ENCODE measurements at places on chromosomes 7 and 10.

DNA sequence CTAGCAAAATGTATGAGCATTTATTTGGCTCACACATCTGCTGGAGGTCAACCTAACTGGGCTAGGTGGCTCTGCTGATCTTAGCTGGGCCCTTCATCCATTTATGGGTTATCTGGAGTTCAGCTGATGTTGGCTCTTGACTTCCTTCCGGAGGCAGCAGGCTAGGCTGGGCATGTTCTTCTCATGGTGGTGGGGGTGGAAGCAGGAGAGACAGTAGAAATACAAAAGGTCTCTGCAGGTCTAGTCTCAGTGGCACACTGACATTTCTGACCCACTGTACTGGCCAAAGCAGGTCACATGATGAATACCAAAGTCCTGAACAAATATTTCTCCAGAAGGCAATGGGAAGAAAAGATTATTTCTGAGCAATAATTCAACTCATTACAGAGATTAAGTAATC lies 334.6 kb downstream of the CRPPA start:
- DNase-seq: no peak

DNA sequence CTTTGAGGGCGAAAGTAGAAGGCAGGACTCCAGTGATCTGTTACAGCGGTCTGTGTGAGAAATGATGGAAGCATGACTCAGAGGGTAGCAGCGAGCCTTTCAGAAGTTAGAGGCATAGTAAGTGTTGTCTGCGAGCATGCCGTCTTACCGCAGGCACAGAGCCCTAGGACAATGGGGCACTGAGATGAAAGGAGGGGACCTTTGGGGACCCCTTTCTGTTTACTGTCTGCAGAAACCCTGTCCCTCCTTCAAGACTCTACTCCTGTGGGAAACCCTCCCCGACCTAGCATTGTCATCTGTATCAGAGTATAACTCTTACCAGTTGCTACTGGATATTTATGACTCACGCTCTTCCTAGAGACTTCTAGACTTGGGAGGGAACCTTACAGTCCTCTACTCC lies 87.2 kb upstream of the AGK start:
- DNase-seq: no peak

DNA sequence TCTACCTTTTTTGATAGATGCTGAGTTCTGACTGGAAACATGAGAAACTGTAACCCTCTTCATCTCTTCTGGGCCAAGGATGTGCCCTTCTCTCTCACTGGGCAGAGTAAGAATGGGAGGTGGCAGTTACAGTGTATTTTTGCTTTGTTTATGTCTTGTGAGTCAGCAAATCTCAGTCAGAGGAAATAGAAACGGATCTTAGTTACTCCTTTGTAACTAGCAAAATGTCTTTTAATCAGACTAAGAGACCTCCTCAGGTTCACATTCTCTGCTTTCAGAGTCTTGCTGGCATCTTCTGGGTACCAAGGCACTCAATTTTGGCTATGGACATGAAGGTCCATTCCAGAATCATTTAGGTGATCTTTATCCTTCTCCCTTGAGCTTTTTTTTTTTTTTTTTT lies 70.9 kb downstream of the HHEX start:
- DNase-seq: no peak

DNA sequence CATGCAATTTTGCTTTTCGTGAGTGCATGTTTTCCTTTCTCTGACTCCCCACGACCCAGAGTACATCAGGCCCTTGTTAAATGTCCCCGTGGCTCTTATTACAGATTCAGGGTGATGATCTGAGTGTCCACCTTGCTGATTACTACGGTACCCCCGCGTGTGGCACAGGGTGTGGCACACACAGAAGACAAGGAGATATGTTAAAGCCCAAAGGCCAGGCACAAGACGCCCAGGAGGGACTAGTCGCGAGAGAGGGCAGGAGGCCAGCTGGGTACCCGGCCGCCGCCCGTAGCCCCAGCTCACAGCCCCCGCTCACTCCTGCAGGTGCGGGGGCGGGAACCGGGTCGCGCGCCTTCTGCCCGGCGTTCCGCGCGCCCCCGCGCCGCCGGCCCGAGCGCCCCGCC lies 281 bp upstream of the EXOC6 start:
- DNase-seq: no peak

DNA sequence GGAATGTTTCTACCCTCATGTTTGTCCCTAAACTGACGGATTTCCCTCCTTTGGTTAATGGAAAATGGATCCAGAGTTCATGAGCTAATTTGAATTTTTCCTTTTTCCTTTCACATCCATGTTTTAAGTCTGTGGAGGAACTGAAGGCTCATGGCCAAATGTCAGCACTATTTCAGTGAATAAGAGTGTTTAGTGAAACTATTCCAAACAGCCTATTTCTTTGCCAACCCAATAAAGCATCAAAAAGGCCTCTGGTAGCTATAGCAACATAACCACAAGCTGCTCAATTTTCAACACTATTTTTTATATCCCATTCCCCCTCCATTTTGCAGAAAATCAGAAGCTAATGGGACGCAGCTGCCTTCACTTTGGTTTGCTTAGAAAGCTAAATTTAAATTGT lies 1454.1 kb downstream of the GATA3 start:
- DNase-seq: no peak

- DNase-seq: no peak
These were observed 23.3 kb upstream of the RHOBTB1 start for GRCh38 chr10:60967260-60967659.

GRCh38 chr7:27412164-27412563 lies 169.6 kb downstream of the EVX1 start:
- no peak for DNase-seq

DNA sequence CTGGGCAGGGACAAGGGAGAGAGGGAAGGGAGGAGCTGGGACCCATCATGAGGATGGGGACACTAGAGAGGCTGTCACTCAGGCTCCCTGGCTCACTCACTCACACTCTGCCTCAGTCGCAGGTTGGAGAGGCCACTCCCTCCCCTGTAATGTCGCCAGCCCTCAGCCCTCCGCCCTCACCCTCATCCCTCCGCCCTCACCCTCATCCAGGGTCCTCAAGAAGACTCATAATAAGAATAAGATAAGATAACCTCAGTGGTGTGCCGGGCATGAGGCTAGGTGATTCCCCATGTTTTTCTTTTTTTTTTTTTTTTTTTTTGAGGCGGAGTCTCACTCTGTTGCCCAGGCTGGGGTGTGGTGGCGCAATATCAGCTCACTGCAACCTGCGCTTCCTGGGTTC lies 92.2 kb downstream of the GTF2IRD1 start:
- DNase-seq: no peak

DNA sequence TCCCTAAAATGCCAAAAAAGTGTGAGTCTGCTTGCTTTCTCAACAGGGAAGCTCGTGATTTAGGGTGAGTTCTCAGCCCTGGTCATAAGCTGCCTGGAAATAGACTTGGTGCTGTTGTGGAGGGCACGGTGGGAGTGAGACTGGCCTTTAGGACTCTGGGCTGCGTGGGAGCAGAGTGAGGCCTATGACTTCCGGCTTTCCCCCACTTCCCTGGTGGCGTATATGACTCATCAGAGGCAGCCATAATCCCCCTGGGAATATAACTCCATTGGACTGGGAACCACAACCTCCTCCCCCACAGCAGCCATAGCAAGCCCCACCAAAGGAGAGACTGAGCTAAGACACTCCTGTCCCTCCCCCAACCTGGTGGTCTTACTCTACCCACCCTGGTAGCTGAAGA lies 95.0 kb downstream of the PON1 start:
- no peak for DNase-seq

- no peak for DNase-seq
These were observed 188.6 kb upstream of the IMMP2L start for GRCh38 chr7:111750878-111751277.

DNA sequence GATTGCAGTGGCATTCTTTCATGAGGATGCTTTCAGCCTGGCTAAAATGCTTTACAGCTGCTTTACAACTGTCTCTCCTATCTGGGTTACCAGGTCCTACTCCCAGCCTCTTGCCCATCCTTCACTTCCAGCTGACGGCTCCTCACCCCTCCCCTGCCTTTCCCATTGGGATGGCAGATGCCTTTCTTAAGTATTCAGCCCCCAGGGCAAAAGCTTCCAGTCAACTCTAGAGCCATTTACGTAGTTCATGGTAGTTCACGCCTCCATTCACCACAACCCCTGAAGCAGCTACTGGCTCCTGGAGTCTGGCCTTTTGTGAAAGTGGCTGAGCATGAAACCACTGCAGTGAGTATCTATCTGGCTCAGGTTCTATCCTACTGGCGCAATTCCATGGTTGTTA lies 17.2 kb upstream of the BMPER start:
- no peak for DNase-seq

- DNase-seq: no peak
These were observed 1.5 kb upstream of the HOXA9 start for GRCh38 chr7:27166531-27167505.

GRCh38 chr10:3532644-3533043 lies 252.4 kb downstream of the KLF6 start:
- DNase-seq: no peak

DNA sequence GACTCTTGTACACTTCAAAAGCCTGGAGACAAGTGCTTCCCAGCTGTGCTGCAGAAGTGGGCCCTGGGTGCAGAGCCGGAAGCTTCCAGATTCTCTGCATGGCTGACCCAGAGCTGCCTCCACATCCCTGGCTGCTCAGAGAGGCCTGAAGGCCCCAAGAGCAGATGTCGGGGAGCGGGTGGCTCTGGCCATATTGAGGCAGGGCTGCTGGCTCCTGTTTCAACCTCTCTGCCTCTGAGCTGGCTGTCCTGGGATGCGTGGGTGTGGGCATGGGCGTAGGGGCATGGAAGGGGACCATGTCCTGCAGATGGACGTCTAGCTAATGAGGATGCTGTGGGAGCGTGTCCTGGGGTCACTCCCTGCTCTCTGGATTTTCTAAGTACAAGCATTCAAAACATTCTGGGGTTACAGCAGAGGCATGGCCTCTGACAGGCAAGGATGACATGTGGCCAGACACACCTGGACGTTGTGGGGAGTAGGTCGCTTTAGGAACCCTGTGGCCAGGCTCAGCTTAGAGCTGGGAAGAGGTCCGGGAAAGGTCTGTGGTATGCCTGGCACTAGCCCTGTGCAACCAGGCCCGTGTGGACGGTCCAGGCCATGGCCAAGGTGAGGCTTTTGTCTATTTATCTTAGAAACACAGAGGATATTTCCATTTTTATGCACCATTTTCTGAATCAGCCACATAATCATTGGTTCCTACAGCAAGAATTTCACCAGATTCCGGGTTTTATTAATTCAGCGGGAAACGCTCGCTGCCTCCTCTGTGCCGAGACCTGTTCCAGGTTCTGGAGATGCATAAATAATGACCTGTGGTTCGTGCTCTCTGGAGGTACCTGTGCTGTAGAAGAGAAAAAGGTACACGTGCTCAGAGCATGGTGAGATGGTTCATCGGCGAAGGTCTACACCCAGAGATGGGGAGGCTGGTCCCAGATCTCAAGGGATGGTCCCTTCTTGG lies 361.1 kb downstream of the GLRX3 start:
- DNase-seq: no peak

DNA sequence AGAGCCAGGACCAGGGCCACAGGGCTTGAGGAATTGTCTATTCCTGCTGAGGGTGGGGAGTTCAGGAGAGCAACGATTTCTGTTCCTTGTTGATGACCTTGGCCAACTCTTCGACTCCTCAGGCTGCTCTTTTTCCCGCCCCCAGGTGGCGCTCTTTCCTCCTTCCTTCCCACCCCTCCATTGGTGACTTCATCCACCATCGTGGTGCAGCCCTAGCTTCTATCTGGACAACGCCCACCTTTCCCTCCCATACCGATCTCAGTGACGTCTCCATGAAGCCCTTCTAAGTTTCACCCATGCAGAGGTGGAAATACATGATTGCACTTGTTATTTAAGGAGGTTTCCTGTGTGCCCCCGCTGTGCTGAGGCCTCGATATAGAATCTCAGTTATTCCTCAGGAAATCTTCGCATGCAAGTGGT lies 22.1 kb upstream of the CARD11 start:
- DNase-seq: no peak

DNA sequence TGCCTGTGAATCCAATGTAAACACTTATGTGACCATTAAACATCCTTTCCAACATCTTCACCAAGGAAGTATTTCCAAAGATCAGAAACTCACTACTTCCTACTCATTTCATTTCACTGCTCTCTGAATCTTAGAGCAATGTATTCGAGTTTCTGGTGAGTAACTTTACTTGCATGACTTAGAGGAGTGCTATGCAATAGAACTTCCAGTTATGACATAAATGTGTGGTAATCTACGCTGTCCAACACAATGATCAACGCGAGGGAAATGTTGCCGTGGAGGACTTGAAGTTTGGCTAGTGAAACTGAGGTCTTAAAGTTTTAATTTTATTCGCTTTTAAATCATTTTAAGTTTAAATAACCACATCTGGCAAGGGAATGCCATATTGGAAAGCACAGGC lies 1326.3 kb downstream of the XPNPEP1 start:
- DNase-seq: no peak

- DNase-seq: no peak
These were observed 21.2 kb downstream of the PDE1C start for GRCh38 chr7:32048970-32049491.

- DNase-seq: no peak
These were observed 455.9 kb downstream of the PAXIP1 start for GRCh38 chr7:154546946-154547587.

- DNase-seq: peak; percentile 94
These were observed 10.7 kb downstream of the AMZ1 start for GRCh38 chr7:2698581-2699288.

- DNase-seq: no peak
These were observed 46.8 kb downstream of the ATOH7 start for GRCh38 chr10:68185085-68185484.

GRCh38 chr10:75954486-75954885 lies 523.1 kb downstream of the LRMDA start:
- DNase-seq: no peak

DNA sequence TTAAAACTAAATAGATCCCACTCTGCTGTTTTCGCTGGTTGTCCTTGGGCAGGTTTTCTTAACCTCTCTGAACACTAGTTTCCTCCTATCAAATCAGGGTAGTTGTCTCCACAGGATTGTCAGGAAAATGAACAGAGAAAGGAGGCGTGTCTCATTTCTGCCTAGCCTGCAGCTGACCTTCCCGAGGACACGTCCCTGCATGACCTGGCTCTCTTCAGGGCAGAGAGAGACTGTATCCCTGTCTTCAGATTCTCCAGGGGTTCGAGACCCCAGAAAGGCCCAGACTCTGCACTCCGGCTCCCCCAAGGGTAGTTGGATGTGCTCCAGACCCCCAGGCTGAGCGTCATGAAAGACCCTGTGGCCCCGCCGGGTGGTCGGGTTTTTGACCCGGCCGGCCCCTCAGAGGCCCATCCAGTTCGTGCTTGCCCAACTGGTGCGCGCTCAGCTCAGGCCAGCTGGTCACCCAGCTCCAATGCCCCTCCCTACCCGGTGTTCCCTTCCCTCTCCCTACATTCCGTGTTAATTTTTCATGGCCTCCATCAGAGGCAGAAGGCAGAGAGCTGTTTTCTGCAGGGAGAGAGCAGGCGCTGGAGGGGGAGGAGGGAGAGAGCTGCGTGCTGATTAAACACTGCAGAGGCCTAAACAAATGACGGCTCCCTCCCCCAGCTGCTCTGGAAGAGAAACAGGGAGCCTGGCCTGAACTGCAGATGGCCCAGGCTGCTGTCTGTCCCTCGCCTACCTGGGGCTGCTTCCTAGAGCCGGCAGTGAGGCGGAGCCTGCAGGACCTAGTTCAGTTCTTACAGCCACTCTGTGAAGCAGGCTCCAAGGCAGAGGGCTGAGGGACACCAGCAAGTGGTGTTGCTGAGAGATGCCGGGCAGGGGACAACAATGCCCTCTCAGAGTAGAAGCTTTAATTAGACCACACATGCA lies 86.2 kb upstream of the PPIF start:
- no peak for DNase-seq

- no peak for DNase-seq
These were observed 26.0 kb downstream of the KAT6B start for GRCh38 chr10:74852381-74852780.
